C1 segment of cervical spinal cord (tissue), 14 donors: ENCODE measurements at places on chromosomes 12 and 14.

DNA sequence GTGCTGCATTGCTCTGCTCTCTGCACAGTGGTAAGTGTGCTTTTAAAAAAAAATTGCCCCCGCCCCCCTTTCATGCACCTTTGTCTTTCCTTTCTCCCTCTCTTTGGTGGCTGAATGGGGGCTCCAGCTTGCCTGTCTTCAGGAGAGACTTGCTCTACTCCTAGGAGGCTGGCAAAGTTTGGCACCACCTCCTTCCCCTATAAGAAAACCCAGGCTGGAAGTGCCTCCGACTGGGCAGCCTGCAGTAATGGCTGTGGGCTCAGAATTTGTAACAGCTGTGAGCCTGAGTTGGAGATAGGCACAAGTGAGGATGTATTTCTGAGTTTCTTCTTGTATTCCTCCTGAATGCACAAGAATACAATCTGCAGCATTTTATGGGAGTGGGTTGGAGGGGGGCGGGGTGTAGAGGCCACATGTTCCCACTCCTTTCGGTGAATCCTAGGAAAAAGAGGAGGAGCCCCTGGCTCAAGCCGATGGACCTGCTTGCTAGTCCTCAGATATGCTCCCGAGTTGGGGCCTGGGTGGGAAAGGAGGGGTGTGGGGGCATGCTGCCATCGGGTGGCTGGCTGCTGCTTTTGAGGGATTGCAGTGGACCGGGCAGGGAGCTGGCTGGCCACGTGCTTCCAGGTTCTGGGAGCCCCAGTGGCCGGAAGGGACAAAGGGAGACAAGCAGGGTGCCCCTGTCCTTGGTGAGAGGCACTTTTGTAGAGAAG is 124.3 kb downstream of the TSPAN9 start:
- no peak for DNase-seq

- no peak for DNase-seq
These were observed 8.7 kb downstream of the BEGAIN start for GRCh38 chr14:100578552-100578951.

DNA sequence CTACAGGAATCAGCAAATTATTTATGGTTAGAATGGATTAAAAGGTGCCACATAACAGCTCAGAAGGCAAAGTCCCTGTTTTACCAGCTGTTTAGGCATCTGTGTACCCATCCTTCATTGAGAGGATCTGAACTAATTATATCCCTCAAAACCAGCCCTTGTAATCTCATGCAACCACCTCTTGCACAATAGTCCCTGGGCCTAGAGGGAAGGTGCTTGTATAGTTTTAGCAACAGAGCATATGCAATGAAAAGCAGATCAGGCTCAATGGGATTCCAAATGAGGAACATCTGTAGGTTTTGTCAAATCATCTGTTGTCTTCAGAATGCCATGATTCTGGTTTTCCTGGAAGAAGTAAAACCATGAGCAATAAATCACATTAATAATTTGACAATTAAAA is 26.0 kb upstream of the GLIPR1L2 start:
- DNase-seq = no peak

DNA sequence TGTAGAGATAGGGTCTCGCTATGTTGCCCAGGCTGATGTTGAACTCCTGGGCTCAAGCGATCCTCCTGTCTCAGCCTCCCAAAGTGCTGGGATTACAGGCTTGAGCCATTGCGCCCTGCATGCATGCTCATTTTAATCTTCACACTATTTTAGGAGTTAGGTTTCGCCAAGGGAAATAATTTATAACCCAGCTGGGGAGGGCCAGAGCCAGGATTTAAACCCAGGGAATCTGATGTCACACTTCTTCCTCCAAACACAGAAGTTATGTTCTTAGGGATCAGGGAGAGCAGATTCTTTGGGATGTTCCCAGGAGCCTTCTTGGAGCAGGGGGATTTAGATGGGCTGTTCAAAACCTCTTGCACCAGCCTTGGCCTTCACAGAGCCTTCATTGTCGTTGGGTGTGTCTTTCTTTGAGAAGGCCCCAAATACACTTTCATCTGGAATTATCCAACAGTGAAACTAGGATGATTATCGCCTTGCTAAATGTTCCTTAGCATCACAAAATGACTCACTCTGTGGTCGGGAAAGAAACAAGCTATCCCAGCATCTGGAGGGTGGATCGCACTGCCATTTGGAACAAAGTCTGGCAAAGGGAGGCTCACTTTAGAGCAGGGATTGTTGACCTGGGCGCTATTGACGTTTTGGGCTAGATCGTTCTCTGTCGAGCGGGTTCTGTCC is 8.2 kb upstream of the PPP1CC start:
- no peak for DNase-seq

GRCh38 chr12:119570771-119571170 is 22.8 kb upstream of the TMEM233 start:
- no peak for DNase-seq

DNA sequence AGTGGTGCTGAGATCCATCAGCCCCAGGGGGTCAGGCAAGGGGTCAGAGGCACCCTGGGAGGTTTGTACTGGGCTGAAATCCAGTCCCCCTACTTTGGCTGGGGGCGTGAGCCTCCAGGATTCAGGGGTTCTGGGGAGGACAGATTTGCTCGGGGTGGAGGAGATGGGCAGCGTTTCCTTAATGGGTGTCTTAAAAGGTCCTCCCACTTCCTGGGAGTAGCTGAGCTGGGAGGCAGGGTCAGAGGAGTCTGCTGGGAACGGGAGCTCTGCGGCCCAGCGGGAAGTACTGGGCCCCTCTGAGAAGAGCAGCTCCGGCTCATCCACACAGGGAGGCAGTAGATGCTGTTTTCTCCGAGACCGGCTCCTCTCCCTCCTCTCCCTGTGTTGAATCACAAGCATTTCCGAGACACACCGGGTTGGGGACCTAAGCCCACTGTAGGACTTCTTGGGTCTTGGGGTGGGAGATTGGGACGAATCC is 2.1 kb upstream of the TEX52 start:
- no peak for DNase-seq

- DNase-seq = peak; percentile 21
These were observed 62.3 kb downstream of the PTPN21 start for GRCh38 chr14:88492272-88493089.
